Inflammatory macrophage treated with lipopolysaccharide for 1 hour (primary cell): ENCODE measurements at places on chromosomes 5 and 9.

DNA sequence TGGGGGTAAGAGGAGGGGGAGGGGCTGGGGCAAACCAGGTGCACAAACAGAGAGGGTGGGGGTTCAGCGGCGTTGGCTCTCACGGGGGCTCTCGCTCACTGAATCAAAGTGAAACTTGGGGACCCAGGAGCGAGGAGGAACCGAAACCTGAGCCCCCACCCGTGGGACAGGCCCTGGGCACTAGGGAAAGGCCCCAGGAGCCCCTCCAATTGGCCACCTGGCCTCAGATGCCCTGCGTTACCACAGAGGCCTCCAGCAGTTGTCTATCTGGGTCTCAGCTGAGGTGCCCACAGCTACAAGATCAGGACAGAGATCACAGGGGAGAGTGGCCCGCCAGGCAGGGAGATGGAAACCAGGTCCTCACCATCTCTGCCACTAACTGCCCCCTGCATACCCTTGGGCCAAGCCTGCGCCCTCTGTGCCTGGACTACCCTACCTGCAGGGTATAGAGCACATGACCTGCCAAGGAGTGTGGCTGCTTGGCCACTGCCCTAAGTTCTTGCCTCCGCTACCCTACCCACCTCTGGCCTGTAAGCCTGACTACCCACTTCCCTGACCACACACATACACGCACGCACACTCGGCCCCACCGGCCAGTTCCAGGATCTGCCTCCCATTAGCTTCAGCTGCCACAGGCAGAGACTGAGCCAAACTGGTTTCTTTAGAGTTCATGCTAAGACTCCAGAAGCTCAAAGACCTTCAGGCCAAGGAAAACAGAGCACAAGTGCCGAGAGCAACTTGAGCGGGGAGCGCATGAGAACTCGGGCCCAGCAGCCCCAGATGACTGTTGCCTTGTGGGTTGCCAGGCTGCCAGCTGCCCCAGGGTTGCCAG is 39.9 kb downstream of the PAX5 start:
- DNase-seq, result no peak

GRCh38 chr5:32842813-32843530 is 131.9 kb downstream of the NPR3 start:
- DNase-seq, result no peak

DNA sequence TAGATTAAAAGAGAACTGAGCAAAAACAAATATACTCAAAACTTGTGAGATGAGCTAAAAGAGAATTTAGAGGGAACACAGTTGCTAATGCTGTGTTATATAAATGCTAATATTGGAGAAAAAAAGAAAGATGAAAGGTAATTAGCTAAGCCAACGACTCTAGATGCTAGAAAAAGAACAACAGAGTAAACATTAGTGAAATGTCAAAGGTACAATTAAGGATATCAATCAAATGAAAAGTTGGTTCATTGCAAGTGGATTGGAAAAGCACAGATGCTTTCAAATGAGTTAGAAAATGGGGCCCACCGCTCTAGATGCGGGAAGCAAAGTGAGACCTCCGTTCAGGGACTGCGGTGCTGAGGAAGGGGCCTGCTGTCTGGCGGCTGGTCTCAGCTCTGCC is 17.9 kb upstream of the BARHL1 start:
- no peak for DNase-seq

DNA sequence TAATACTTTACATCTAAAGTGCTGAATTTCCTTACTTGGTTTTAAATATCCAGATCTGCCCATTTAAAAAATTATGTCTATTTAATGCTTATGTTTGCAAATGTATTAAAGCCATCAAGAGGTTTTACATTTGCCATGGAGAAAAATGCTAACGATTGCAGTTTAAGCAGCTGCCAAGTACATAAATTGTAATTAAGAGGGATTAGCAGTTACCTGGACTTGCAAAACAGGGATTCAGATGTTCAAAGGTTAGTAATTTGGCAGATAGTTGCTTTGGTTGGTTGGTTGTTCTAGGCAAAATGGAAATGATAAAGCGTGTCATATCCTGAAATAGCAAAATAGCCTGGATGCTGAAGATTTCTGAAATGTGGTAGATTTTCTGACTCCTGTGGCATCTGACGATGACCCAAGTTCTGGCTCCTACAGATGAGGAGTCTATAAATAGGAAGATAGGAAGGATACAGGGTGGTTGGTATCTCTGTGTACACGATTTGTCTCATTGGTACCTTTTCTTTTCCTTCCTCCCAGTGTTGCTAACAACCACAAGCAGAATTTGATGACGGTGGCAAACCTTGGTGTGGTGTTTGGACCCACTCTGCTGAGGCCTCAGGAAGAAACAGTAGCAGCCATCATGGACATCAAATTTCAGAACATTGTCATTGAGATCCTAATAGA is 282.9 kb downstream of the NR3C1 start:
- no peak for DNase-seq

DNA sequence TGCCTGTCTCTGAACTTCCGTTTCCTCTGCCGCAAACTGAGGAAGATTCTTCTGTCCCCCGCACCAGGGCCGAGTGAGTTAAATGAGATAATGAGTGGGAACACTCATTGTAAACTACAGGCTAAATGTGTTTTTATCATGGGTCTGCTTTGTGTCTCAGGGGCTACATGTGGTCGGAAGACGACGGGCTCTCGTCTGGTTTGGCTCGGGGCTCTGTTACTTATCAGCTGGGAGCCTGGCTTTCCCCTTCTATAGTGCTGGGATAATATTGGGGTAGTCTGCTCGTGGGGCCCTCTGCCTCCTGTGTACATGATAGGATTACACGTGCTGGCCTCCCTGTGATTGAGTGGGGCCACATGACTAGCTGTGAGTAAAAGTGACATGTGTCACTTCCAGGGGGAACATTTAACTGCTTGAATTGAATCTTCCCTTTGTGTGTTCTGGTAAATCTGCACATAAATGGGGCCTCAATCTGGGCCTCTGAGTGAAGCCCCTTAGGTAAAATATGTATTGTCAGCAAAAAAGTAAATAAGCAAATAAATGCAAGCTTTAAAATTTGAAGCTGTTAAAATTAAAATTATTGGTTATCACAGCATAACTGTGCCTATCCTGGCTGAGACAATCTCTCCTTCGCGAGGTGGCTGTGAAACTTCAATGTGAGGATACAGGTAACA is 86.9 kb upstream of the SH3PXD2B start:
- DNase-seq, result no peak

DNA sequence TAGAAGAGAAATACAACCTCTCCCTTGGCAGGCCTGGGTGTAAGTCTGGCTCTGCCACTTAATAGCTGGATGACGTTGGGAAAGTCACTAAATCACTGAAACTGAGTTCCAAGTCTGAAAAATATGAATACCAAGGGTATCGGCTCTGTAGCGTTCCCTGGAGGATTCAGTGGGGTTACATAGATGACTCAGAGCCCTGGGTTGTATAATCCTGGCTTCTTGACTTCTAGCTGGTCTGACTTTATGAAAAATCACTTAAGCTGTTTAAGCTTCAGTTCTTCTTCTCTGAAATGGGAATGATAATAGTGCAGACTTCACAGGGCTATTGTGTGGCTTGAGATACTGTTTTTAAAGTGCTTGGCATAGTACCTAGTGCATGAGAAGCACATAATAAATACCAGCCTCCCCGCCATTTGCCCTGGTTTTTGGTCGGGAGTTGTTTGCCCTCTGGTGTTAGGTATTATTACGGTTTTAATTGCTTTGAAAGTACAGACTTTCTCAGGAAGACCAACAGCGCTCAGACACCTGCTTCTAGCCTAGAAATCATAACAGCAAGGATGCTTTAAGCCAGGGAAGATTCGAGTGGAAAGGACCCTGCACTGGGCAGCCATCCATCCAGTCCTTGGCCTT is 43.0 kb downstream of the CYFIP2 start:
- DNase-seq, result no peak

DNA sequence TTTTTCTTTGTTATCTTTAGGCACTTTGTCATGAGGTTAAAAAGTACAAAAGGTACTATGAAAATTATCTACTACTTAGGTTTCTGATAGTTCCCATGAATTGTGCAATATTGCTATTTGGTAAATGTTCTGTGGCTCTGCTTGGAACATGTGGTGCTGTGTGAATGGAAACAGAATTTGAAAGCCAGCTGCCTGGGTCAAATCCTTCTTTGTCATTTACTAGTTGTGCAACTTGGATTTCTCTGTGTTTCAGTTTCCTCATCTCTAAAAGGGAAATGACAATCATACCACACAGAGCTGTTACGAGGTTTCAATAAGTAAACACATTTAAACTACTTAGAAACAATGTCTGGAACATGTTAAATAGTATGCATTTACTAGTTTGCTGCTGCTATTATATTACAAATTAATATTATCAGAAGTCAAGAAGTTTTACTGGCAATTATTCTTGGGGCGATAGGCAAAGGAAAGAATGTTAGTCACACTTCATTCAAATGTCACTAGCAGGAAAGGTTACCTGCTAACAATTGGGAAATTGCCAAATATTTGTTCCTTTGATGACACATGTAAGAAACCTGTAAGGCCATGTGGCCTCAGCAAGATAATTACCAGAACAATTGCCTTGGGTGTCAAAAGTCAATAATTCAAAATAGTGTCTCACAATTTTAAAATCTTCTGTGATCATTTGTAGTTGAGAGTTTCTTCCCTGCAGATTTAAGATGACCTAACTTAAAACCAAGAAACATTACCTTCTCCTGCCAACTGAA is 184.8 kb downstream of the KIAA0825 start:
- DNase-seq, result peak; percentile 92

DNA sequence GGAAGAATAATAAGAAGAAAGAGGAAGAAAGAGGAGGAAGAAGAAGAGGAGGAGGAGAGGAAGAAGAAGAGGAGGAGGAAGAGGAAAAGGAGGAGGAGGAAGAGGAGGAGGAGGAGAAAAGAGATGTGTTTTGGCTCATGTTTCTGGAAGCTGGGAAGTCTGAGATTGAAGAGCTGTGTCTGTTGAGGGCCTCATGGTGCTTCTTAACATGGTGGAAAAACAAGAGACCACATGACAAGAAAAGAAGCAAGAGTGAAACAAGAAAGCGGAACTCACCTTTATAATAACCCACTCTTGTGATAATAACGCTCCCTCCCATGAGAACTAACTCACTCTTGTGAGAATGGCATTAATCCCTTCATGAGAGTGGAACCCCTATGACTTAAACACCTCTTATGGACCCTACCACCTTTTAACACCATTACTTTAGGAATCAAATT is 36.1 kb upstream of the RANBP6 start:
- no peak for DNase-seq

DNA sequence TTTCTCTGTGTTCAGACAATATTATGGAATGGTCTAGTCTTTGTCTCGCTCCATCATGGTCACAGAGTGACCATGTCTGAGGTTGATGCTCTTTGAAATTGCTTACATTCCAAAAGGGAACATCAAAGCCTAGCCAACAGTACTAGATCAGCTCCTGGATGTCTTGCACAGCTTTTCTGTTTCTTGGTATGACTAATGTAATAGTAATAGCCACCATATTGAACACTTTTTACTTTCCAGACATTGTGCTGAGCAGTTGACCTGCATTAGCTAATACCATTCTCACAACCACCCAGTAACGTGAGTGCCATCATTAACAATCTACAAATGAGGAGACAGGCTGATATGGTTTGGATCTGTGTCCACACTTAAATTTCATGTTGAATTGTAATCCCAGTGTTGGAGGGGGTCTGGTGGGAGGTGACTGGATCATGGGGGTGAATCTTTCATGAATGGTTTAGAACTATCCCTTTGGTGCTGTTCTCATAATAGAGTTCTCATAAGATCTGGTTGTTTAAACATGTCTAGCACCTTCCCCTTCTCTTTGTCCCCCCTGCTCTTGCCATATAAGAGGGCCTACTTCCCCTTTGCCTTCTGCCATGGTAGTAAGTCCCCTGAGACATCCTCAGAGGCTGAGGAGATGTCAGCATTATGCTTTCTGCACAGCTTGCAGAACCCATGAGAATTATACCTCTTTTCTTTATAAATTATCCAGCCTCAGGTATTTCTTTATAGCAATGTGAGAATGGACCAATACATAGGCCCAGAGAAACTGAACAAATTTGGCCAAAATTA is 577.5 kb upstream of the CLINT1 start:
- DNase-seq, result no peak

GRCh38 chr9:10007356-10007755 is 605.4 kb downstream of the PTPRD start:
- no peak for DNase-seq

- no peak for DNase-seq
These were observed 67.0 kb downstream of the ZNF366 start for GRCh38 chr5:72440207-72440638.

DNA sequence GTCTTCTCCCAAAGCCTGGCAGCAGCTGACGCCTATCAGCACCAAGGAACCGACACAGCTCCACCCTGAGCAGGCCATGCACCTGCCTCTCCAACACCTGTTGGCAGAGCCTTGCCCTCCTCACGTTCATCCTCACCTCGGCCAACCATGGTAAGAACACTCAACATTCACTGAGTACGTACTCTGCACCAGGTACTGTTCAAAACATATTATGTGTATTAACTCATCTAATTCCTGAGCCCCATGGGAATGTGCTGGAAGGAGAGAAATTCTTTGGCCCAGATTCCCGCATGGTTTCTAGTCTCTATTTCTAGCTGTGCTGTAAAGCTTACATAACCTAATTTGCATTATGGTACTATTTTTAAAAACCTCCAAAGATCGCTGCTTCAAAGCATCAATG is 86.1 kb downstream of the GPR21 start:
- no peak for DNase-seq

DNA sequence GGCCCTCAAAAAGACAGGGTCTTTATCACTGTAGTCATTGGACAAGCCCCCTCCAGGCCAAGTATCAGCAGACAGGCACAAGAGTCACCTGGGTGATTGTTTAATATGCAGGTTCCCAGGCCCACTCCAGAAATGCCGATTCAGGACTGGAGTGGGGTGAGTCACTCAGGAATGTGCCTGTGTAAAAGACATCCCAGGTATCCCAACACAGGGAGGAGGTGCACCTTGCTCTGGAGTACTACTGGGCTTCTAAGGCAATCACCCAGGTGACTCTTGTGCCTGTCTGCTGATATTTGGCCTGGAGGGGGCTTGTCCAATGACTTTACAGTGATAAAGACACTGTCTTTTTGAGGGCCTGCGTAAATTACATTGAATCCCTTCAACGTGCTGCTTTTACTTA is 40.6 kb downstream of the ACTL7B start:
- DNase-seq, result no peak

DNA sequence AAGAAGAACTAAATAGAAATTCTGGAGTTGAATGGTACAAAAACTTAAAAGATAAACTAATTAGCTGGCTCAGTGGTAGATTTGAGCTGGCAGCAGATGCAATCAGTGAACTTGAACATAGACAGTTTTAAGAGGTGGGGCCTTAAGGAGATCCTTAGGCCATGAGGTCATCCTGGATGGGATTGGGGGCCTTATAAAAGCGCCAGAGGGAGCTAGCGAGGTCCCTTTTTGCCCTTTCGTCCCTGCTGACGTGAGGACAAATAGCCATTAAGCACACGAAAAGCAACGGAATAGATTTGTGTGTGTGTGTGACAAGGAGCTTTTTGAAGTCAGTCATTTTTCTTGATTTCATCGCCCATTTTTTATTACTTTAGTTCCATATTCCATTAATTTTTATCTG is 83.3 kb downstream of the ZNF354C start:
- no peak for DNase-seq

- DNase-seq, result no peak
These were observed 34.0 kb downstream of the CCNJL start for GRCh38 chr5:160278343-160278742.
